ELR (cell line): ENCODE measurements at places on chromosomes 4 and X.

GRCh38 chrX:123859409-123859845 lies 426 bp upstream of the XIAP start:
- no peak for DNase-seq

GRCh38 chrX:104113222-104113965 lies 1.1 kb downstream of the ZCCHC18 start:
- peak; percentile 71 for DNase-seq

GRCh38 chrX:10966057-10966456 lies 145.1 kb upstream of the HCCS start:
- no peak for DNase-seq

DNA sequence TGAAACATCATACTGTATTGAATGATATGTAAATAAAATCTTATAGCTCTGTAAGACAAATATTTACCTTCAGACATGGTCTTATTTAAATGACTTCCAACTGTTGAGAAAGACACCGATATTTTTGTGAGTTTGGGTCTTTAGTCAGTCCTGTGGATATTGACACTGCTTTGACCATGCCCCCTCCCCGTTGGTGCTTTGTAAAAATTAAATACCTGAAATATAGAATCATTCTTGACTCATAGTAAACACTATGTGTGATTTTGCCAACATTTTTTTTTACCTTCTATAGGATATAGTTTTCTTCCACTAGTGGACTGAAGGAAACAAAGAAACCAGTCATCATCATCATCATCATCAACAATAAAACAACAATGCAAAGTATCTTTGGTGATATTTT lies 114.3 kb upstream of the HS3ST1 start:
- no peak for DNase-seq

GRCh38 chr4:2354118-2354517 lies 64.3 kb downstream of the ZFYVE28 start:
- peak; percentile 25 for DNase-seq

GRCh38 chr4:1060121-1060520 lies 48.7 kb downstream of the FGFRL1 start:
- DNase-seq: no peak

DNA sequence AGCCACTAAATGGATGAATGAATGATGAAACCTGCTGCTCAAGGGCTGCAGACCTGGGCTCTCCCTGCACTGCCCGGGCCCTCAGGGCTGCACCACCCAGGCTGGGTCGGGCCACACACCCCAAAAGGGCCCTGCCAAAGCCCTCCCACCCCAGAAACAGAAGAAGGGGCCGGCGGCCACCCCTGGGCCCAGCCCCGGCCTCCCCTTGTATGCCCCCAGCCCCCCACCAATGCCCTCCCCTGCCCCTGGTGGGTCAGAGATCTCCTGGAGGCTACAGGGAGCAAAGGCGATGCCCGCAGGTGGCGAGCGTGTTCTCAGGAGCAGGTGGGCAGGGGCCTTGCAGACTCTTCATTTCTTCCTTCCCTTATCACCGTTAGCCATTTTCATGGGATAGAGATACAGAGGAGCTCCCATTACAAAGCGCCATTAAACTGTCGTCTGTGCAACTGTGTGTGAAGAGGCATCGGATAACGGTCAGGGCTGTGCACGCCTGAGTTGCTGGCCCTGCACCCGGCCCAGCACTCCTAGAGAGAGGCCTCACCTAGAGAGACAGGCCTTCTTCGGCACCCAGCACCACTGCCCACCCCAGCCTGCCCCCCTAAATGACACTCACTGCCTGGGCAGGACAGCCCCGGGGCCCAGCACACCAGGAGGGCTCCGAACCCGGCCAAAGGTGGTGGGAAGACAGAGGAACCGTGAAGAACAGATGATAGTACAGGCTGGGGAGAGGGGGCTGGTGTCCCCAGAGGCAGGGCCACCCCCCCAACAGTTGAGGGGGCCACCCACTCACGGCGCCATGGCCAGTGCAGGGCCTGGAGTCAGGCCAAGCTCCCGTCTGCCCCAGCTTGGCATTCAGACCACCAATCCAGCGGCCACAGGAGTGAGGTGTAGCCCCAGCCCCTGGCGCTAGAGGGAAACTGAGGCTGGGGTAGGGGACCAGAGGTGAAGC lies 133.7 kb downstream of the FAM53A start:
- DNase-seq: no peak

DNA sequence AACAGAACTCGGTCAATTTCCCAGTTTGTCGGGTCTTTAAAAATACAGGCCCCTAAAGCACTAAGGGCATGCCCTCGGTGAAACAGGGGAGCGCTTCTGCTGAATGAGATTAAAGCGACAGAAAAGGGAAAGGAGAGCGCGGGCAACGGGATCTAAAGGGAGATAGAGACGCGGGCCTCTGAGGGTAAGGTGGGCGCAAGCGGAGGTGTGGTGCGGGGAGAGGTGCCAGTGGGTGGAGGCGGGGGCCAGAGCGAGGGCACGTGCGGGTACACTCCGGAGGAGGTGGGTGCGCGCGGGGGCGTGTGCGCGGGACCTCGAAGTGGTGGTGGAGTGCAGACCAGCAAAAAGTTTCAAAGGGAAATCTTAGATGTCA lies 787 bp upstream of the TET2 start:
- DNase-seq: peak; percentile 19

DNA sequence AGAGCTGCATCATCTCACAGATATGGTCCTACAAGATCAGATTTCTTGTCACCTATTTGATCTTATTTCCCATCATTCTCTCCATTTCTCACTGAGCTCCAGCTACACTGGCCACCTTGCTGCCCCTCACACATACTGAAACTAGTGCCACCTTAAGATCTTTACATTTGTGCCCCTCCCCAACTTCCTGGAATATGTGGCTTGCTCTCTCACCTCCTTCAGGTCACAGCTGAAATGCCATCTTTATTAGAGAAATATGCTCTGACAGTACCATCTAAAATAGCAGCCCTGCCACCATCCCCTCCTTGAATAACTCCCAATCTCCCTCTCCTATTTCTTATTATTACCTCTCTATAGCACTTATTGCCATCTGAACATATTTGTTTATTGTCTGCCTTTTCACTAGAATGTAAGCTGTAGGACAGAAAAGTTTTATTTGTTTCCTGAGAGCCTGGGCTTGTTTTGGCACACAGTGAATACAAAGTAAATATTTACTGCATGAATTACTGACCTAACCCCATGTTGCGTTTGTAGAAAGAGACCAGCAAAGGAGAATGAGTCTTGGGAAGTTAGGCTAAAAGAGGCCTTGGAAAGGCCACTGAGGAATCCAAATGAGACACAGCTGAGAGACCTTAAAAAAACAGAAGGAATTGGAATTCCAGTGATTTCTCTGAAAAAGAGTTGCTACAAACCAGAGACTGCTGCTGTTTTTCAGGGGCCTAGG lies 22.7 kb downstream of the DYNLT3 start:
- no peak for DNase-seq

DNA sequence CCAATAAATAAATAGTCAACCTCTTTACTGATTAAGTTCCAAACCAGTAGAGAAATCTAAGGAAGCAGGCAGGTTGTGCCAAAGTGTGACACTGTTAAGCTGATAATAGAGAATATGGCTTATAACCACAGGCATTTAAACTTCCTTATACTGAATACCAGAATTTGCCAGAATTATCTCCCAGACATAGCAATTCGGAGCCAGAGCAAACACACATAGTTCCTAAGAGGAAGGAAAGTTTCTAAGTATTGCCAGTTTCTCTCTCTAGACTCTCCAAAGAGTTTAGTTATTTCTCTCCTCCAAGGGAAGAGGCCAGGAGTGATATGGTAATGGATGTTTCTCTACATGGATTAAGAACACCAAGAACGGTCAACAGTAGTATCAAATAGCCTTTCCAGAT lies 191.7 kb upstream of the CPEB2 start:
- no peak for DNase-seq

DNA sequence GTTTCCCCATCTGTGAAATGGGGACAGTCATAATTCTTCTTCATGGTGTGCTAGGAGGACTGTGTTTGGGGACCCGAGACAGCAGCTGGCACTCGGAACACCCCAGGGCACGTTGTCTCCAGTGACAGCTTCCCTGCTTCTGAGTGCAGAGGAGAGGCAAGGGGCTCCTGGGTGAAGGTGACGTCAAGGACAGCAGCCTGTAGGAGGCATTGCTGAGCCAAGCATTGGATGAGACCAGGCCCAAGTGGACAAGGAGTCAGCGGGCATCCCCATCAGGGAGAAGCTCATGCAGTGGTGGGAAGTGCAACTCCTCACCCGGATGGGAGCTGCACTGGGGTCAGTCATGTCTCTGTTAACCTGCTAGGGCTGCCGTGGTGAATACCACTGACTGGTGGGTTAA lies 46.1 kb downstream of the EVC start:
- DNase-seq: no peak

GRCh38 chrX:49912086-49912485 lies 10.3 kb upstream of the CLCN5 start:
- no peak for DNase-seq

DNA sequence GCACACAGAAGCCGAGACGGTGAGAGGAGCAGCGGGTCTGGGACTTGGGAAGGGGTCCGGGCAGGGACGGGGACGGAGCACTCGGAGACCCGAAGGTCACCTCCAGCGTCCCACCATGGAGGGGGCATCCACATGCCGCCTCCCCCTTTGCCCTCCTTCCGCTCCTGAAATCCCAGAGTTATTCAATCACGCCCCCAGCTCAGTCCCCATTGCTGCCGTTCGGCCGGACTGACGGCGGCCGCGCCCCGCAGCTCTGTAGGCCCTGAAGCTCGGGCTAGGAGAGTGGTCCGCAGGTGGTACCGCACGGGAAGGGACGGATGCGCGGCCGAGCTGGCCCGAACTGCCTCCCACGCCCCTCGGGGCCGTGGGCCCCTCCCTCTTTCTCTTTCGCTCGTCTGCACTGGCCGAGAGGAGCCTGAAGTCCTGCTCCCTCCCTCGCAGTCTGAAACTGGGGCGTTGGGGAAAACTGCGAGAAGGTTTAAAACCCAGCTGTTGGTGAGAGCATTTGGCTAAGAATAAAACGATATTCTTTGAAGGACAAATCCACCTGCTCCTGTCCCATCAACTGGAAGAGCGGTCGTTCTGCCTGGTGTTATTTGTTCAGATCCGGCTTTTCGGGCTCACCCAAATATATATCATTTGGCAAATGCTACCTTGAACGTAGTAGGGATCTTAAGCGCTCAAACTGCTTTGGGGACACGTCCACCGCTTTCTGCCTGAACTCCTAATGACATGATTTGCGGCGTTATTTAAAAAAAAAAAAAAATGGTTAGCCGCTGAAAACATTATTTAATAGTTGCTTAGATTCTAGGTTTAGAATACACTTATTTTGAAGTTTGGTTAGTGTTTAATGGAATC lies 719 bp downstream of the USO1 start:
- peak; percentile 82 for DNase-seq

DNA sequence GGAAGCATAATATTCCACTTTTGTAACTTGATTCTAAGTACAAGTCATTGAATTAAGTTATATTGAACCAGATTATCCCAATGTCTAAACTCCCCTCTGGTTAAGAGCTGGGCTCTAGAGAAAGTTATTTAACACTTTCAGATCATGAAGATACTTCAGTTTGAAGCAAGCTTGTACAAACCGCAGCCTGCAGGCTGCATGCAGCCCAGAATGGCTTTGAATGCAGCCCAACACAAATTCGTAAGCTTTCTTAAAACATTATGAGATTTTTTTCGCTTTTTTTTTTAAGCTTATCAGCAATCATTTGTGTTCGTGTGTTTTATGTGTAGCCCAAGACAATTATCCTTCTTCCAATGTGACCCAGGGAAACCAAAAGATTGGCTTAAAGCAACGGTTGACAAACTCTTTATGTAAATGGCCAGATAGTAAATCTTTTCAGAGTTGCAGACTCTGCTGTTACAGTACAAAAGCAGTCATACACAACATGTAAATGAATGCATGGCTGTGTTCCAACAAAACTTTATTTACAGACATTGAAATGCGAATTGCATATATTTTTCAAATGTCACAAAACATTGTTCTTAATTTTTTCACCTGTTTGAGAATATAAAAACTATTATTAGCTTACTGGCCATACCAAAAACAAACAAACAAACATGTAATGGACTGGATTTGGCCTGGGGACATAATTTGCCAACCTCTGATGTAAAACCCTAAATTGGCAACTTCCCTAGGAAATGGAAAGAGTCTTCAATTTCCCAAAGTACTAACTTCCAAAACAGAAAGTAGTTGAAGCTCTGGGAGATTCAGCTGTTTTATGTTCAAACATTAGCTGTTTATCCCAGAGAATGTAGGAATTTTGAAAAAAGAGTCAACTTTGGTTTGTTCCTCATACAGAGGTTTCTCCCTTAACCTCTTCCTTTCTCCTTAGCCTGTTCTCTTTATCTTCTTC lies 201.1 kb upstream of the MBNL3 start:
- DNase-seq: no peak

DNA sequence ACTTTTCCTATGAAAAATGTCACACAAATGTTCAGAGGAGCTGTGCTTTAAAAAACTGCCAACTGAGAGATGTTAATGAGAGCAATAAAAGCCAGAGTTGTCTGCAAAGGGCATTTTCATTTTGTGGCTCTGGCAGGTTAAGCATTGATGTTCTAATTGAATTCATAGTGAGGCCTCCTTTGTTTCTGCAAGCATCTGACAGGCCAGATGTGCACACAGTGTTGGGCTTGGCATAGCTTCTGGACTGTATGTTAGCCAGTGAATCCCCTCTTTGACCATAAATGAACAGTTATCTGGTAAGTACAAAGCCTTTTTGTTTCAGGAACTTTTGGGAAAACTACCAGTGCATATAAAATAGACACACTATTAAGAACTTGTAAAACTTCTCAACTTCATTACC lies 81.9 kb downstream of the JADE3 start:
- DNase-seq: no peak

GRCh38 chr4:105194328-105195231 lies 47.9 kb downstream of the TET2 start:
- DNase-seq: peak; percentile 72

- no peak for DNase-seq
Observed at GRCh38 chr4:151797131-151797530, 36.3 kb upstream of the GATB start.

GRCh38 chrX:37578045-37578444 lies 6.6 kb downstream of the LANCL3 start:
- no peak for DNase-seq

DNA sequence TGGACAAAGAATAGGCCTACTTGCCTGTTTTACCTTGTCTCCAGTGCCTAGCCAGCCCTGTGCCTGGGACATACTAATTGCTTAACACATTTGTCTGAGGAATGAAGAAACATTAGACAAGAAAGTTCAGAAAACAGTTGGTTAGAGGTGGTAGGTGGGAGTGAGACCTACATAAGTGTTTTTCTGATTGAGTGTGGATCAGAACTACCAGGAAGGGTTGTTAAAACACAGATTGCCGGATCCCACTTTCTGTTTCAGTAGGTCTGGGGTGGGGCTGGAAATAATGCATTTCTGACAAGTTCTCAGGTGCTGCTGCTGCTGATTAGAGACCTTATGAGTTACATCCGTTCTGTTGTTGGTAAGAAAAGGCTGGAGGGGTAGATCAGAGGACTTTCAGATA lies 5.7 kb upstream of the JADE1 start:
- no peak for DNase-seq

- DNase-seq: no peak
Observed at GRCh38 chr4:189121336-189121735, 819.3 kb upstream of the FRG1 start.

GRCh38 chr4:169275180-169275579 lies 4.4 kb upstream of the SH3RF1 start:
- DNase-seq: no peak
